ENCODE measurements at places on chromosomes 5 and 9.

GRCh38 chr5:37495668-37496347 lies 116.7 kb downstream of the WDR70 start:
- DNase-seq: no peak

DNA sequence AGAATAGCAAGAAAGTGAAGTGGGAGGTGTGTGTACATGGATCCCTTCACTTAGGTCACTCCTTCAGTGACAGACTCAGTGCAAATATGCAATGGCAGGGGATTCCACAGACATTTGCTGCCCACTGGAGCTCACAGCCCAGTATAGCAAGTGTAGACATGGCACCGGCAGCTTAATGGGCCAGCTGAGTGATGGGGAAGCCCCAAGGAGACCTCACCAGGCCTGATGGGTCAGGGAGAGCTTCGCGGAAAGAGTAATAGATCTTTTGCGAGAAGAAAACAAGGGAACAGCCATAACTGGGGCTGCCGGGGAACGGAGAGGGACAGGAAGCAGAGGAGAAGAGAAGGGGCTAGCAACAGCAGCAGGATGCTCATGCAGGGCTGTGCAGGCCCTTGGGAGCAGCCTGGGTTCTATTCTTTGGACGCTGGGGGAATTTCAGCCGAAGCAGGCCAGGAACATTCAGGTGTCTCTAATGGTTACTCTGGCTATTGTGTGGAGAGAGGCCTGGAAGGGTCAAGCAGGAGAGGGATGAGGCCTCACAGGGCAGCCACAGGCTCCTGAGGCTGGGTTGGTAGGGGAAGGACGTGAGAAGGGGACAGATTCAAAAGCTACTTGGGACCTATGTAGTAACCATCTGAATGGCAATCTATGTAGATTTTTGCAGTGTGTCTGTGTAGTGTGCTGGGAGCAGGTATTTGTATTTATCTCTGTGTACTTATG lies 27.0 kb downstream of the TCF7 start:
- DNase-seq: no peak

DNA sequence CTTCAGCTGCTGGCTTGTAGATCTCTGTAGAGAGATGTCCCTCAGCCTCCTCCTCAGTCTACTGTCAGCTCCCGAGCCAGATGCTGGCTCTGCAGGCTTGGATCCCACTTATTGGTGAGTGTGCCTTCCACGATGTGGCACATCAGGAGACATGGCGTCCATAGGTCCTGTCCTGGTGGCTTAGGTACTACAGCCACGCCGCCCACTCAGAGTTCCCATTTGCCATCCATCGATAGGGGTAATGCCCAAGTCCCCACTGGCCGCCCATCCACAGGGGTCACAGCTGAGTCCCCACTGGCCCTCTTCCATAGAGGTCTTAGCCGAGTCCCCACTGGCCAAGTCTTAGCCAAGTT lies 17.3 kb downstream of the EXOC3 start:
- DNase-seq: no peak

GRCh38 chr9:97773723-97774122 lies 76.6 kb upstream of the XPA start:
- DNase-seq: no peak

DNA sequence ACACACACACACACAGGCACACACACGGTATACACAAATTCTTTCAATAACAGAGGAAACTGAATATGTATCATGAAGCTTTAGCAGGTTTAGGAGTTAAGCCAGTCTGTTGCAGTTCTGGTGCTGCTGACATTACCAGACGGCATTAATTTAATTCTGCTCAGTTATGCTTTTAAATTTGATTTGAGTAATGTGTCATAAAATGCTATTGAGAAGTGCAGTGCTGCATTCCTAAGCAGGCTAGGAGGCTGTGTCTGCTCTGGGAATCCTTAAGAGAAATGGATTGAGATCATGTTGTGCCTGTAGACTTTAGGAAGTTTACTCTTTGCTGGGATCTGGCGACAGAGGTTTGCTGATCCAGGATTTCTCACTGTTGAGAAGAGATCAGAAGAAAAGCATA lies 733.8 kb downstream of the BRINP1 start:
- no peak for DNase-seq

DNA sequence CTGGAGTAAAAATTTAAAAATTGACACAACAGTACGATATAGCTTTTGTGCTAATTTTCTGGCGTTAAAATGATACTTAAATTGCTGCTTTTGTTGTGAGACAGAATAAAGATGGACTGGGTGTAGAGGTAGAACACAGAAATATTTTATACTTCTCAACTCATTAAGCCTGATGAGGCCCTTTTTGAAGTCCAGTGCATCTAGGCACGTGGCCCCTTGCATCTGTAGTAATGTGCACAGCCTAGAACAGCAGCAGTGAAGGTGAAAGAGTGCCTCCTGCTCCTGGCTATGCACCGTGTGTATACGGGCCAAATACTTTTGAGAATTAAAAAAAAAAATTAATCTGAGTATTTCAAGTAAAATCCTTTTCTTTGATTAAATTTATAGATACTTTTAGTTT lies 115.6 kb downstream of the XRCC4 start:
- DNase-seq: no peak

DNA sequence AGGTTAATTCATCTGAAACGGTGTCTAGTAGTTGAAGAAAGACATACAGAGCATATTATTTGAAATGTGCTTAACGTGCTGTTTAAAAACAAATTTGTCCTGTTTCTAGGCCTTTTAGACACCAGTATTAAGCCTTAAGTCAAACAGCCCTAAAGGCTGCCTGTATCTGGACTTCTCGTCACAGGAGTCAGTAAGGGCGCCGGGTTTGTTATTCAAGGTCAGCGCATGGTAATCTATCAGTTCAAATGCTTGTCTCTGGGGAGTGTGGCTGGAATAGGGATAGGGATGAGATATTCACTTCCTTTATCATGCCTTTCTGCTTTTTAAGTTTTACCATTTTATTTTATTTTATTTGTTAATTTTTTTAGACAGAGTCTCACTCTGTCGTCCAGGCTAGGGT lies 9.4 kb upstream of the CNOT6 start:
- DNase-seq: no peak

- DNase-seq: no peak
Observed at GRCh38 chr5:15606197-15606596, 106.2 kb downstream of the FBXL7 start.

- DNase-seq: no peak
Observed at GRCh38 chr5:74640954-74641734, 616 bp upstream of the ENC1 start.

GRCh38 chr5:64603676-64604075 lies 86.6 kb upstream of the SHISAL2B start:
- no peak for DNase-seq

- no peak for DNase-seq
Observed at GRCh38 chr5:40672425-40672824, 7.3 kb upstream of the PTGER4 start.

GRCh38 chr9:16501141-16501540 lies 369.3 kb downstream of the BNC2 start:
- no peak for DNase-seq

GRCh38 chr5:151719228-151720000 lies 32.7 kb upstream of the SPARC start:
- no peak for DNase-seq

DNA sequence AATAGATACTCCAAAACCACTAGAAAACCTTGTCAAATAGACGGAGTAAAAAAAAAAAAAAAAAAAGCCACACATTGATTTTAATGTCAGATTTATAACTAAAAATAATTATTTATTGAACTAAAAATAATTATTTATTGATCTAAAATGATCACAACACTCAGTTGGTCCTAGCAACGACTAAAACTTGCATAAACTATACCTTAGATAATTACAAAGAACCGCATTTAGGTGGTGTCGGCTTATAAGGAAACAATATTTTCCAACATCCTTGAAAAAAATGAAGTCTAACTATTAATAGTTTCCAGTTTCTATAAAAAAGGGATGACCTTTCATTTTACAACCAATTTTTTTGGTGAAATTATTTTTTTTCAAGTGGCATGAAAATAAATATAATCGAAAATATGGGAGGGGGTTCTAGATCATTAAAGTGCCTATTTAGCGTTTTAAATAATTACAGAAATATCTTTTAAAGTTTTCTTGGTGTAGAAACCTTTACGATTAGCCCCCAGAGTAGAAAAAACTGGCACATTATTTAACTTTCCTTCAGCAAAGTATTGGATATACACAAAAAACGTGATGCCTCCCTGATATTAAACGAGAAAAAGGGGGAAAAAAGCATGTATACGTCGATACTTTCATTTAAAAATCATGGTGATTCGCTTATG lies 3.7 kb downstream of the ARRDC3 start:
- DNase-seq: no peak

DNA sequence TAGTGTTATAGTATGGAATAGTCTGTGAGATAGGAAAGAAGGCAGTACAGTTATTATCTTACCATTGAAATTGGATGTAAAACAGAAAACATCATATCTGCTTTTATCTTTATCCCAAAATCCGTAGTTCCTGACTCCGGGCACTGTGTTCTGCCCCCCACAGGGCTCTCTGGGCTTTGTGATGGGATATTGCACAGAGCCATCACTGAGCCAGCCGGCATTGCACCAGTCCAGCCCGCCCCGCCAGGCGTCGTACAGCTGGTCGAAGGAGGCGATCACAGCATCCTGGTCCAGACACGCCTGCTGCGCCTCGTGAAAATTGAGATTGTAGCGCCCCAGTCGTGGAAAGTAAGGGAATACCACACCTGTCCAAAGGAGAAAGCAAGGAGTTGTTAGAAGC lies 76.4 kb downstream of the HAPLN1 start:
- no peak for DNase-seq

- DNase-seq: no peak
Observed at GRCh38 chr9:131590449-131590848, 45.1 kb downstream of the PRRT1B start.

DNA sequence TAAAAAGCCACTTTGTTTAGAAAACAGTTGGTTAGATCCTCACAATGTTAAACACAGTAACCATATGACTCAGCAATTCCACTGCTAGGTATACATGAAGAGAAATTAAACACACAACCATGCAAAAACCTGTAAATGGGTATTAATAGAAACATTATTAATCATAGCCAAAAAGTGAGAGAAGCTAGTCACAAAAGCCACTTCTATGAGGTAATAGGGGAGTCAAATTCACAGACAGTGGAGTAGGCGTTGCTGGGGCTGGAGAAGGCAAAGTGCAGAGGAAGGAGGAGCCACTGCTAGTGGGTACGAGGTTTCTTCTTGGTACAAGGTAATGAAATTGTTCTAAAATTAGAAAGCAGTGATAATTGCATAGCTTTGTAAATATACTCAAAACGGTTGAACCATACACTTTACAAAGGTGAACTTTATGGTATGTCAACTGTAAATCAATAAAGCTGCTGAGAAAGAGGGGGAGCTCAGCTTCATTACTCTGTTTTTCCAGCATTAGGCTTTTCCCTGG lies 364.4 kb downstream of the GADD45G start:
- no peak for DNase-seq

GRCh38 chr5:132011622-132012343 lies at the start of gene ACSL6:
Gene ACSL6, minus strand, starts transcription at chr5:132011658. Its CDS starts 105 bp downstream, at chr5:132011553.
- no peak for DNase-seq

DNA sequence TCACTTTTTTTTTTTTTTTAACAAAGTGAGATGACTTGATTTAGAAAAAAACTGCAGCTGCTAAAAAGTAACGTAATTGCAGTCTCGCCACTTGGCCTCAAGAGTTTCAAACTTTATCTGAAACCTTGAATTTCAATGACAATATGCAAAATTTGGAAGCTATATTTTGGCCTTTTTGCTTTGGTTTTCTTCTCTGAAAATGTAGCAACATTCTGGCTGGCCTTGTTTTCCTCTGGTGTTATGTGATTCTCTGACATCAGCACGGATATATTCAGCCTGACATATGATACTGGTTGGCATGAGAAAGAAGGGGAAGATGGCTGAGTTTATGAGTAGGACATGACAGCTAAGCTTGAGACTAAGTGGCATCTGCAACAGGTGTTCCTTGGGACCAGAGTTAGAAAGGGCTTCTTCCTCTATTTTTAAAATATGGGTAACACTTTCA lies 136.5 kb downstream of the MEF2C start:
- DNase-seq: no peak

GRCh38 chr5:133930061-133930812 lies 38.2 kb downstream of the C5orf15 start:
- DNase-seq: no peak

DNA sequence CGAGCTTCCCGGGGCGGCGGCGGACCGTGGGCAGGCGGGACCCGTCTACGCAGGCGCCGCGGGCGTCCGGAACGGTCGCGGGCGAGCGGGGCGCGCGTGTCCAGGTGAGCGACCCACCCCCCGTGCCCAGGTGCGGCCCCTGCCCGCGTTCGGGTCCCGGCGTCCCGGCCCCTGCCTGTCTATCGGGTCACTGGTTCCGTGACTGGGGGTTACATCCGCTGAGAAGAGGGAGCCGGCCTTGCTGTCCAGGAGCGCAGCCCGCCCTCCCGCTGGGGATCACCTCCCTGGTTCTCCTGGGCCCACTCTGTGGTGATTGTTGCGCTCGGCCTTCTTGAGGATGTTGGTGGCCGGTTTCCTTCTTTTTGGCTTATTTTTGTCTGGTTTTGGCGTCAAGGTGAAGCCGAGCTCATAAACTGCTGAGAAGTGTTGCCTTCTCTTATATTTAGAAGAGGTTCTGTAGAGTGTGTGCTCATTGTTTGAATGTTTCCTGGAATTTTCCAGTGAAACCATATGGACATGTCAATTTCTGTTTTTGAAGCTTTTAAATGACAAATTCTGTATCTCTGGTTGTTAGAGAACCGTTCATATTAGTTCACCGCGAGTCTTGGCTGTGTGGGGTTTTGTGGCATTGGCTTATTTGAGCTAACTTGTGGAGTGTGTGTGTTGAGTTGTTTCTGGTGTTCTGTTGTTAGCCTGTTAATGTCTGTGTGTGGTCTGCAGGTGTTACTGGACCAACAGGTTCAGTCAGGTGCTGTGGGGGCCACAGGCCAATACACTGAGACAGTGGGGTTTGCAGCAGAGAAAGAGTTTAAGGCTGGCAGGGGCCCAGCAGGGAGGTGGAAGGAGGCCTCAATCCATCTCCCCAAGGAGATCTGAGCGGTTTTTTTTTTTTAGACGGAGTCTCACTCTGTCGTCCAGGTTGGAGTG lies 621 bp downstream of the CEP72 start:
- no peak for DNase-seq

DNA sequence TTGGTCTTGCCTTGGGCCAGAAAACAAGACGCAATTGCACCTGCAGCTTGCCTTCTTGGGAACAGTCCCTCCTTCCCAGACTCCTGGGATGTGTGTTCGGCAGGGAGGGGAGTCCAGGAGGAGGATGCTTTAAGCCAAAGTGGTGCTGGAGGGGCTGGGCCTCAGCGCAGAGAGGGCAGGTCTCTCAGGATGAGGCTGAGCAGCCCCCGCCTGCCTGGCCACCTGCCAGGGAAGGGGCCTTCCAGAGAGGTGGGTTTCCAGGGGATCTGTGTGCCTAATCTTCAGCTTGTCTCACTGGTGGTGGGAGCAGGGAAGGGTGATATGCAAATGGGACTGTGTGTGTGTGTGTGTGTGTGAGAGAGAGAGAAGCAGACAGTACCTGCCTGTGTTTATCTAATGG lies 105.2 kb downstream of the ENTREP1 start:
- no peak for DNase-seq

DNA sequence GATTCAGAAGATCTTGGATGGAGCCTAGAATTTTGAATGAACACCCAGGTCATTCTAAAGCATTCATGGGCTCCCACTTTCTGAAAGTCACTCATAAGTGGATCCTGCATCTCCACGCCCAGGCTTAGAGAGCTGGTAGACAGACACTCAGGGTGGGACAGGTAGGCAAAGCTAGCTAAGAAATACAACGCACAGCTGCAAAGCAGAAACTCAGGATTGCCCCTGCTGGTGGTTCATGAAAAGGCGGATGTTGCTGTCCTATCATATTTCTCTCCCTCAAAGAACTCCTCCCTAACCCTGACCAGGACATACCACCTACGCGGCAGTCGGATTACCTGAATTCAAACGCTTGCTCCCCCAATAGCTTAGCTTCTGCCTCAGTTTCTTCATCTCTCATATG lies 226.5 kb downstream of the GLIS3 start:
- DNase-seq: peak; percentile 25
